ENCODE measurements at places on chromosomes 16 and 17.

DNA sequence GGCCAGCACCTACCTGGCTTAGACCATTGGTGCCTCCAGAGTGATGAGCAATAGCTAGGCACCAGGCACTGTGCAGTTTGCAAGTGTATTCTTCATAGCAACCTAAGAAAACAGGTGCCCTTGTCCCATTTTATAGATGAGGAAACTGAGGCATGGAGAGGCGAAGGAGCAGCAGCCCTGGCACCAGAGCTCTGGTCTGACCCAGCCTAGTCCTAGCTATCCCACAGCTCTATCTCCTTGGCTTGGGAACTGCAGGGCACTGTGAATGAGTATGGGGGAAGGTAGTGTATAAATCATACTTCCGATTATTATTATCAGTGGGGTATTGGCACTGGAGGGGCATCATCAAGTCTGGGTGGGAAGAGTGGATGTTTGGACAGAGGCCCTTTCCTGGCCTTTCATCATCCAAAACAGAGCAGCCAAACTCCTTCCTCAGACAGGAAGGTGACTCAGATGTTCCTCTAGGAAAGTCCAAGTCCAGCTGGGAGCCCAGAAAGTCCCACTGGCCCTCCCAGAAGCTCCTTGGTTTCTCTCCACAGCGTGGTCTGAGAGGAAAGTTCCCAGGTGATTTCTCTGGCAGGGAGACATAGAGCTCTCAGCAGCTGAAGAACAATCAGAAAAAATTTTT lies 32.0 kb upstream of the PLLP start:
- DNase-seq: no peak

DNA sequence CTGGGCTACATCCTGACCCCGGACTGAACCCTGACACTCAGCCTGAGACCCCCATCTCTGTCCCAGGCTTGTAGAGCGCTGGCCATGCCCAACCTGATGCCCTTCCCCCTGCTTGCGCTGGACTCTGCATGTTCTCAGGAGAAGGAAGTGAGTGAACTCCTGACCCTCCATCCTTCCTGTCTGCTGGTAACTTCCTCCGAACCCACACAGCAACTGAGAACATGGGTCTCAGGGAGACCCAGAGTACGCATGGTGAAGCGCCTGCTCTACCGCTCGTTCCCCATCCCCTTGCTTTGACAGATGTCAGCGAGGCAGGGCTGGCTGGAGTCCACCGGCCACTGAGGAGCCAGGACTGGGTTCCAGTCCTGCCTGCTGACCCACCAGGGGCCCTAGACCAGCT lies 6.1 kb downstream of the CAMKK1 start:
- DNase-seq: no peak

- no peak for DNase-seq
Observed at GRCh38 chr17:34703533-34703932, 124.2 kb downstream of the TMEM132E start.

- no peak for DNase-seq
Observed at GRCh38 chr16:80612461-80613017, 71.7 kb downstream of the DYNLRB2 start.

GRCh38 chr16:4218202-4218601 lies 23.7 kb downstream of the SRL start:
- no peak for DNase-seq

GRCh38 chr16:88784074-88784855 lies 755 bp downstream of the PIEZO1 start:
- DNase-seq: no peak

- no peak for DNase-seq
Observed at GRCh38 chr16:86225905-86226371, 284.4 kb upstream of the FOXF1 start.

DNA sequence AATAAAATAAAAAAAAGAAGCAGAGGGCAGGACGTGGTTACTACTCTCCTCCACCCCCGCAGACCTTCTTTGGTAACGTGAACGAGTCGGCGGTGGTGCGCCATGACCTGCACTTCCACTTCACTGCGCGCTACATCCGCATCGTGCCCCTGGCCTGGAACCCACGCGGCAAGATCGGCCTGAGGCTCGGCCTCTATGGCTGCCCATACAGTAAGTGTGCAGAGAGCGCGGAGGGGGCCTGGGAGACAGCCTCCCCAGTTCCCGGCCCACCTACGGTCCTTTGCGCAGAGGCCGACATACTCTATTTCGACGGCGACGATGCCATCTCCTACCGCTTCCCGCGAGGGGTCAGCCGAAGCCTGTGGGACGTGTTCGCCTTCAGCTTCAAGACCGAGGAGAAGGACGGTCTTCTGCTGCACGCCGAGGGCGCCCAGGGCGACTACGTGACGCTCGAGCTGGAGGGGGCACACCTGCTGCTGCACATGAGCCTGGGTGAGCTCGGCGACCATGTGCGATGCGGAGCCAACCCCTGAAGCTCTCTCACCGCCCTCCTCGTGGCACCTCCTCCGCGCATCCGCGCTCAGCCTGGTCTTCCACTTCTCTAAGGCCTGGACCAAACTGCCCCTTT lies 2.7 kb downstream of the CNTNAP1 start:
- DNase-seq: no peak

GRCh38 chr16:4419402-4419959 lies 3.1 kb upstream of the CORO7 start:
- no peak for DNase-seq

DNA sequence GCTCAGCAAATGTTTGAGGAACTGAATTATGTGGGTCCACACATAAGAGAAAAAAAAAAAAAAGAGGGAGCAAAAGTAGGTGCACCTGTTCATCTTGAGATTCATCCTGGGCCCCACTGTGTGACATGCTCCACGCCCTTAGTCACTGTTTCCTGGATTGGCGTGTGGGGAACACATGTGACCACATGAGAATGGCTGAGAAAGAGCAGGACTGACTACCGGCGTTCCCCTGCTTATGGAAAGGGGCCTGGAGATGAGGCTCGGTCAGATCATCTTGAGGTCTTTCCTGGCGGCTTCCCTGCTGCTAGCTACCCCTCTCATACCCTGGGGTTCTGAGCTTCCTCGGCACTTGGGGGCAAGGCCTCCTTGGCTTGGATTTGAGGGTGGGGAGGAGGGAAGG lies 3.9 kb downstream of the DEXI start:
- DNase-seq: no peak

DNA sequence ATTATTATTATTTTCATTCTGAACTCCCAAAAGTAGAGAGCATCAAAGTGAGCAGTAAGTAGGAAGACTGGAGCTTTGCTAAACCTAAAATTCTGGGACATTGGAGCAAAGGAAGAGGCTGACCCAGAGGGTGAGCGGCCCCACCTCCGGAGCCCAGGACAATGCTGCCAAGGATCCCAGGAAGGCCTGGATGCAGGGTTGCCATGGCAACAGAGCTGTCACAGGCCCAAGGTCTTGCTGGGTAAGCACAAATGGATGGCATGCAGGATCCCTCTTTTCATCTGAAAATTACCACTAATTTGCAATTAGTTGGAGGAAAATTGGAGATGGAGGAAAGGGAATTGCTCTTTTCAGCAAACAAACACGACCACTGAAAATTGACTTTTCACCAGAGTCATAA lies 457.9 kb upstream of the CDH5 start:
- no peak for DNase-seq

GRCh38 chr16:4682616-4683254 lies 10.6 kb upstream of the NUDT16L1 start:
- no peak for DNase-seq

GRCh38 chr17:31114956-31115555 lies 20.3 kb downstream of the NF1 start:
- no peak for DNase-seq

GRCh38 chr17:18043491-18043890 lies 4.3 kb downstream of the GID4 start:
- DNase-seq: no peak
